T-helper 2 cell treated with Interferon-gamma antibody and Interleukin-4, amounts not matched to agents 5 μg/mL and 100 μg/mL, for 36 hours (primary cell): ENCODE measurements at places on chromosomes 7 and 10.

- peak; percentile 56 for DNase-seq
Observed at GRCh38 chr10:22681783-22682183, 32.6 kb downstream of the PIP4K2A start.

DNA sequence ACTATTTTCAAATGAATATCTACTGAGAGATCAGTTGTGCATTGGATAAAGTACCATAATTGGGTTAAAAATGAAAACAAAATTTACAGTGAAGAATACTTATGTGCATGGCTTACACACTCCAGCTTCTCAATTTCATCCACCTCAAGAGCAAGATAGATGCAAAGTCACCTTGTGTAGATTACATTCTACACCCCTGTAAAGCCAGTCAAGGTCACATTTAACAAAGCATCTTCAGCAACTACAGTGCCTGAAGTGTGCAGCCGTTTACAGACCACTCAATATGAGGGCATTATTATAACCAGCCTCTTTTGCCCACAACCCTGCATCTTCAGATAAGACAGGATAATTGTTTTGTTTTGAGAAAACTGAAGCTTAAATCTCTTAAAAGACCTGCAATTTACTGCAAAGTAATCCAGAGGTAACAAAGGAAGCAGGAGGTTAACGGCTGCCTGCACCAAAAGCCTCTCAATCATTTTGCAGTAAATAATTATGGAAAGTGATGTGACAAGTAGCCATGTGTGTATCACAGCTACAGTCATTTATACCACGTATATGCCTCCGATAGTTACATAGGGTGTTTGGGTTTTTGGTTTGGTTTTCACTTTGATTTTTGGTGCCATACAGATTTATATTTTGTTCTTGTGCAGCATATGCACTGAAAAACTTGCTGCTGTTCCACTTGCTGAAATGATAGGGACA, 4.9 kb downstream of the PURB start:
- no peak for DNase-seq

GRCh38 chr7:30364773-30365172, 80.4 kb downstream of the ZNRF2 start:
- no peak for DNase-seq

GRCh38 chr7:74653686-74654181, 3.8 kb upstream of the GTF2I start:
- DNase-seq, result no peak

DNA sequence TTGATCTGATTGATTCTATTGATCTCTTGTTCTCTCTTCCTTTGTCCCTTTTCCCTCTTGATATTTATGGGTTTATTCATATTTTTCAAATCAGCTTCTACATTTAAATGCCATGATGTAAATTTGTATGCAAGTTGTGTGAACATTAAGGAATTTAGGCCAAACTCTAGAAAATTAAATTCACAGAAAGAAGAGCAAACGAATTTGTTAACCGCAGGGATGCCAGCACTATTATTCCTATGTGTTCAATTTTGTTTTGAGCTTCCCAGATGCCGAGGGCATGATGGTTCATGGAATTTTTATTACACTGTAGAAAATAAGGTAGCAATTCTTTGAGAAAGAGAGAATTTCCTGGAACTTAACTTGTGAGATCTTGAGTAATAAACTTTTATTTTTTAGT, 220.9 kb downstream of the BUB3 start:
- no peak for DNase-seq

DNA sequence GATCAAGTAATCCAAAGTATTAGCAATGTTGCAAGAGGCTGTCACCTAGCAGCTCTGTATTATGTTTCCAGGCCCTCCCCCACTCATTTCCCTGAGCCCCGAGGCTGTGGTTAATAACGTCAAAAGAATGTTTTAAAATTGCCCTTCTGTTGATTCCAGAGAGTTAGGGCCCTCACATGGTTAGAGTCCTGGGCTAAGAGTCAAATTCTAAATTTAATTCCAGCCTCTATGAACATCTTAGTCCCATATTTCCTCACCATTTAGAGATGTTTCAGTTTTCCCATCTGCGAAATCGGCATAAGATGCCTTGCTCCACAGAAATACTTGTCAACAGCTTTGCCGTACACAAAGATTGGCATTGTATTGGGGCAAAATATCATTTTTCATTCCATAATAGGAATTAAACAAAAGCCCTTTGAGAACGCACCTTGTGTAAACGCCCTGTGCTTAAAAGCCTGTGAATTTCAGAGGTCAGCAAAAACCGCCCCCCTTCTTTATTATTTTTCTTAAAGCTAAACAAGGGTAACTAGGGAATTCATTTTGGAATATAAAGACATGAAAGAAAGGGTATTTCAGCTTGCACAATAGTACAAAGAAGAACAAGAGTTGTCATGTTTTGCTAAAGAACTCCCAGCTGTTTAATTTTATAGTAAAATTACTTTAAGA, 135.8 kb downstream of the ARID5B start:
- no peak for DNase-seq

- DNase-seq, result no peak
Observed at GRCh38 chr7:123030631-123031030, 35.1 kb upstream of the TAS2R16 start.

DNA sequence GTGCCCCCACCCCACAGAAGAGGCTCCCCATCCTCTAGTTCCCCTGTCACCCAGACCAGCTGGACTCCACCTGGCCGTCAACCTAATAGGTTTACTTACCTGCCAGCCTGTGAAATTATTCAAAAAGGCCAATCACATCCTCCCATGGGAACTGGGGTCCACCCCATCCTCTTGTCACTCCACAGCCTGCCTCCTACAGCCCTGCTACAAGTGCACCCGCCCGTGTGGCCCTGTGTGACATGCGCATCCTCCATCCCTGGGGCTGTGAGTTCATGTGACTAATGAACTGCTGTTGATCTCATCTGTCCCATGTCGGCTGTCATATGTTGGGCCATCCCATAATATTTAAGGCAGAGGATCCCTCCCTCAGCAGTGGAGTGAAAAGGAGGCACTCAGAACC, 39.4 kb downstream of the AOC1 start:
- DNase-seq, result no peak

DNA sequence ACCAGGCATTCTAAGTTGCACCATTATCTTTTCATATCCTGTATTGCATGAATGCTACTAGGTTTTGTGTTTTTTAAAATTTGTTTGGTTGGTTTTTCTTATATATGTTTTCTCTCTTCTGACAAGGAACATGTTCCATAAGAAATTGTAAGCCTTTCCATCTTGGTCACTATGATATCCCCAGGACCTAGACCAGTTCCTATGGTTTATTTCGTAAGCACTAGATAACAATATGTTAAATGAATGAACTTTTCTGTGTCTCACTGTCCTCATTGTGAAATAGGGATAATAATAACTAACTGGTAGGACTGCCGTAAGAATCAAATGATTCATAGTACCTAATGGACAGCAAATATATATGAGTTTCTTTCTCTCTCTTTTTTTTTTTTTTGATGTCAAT, 146.3 kb downstream of the SEMA3E start:
- DNase-seq, result no peak

- DNase-seq, result no peak
Observed at GRCh38 chr7:100642534-100642907, 1.2 kb upstream of the TFR2 start.

GRCh38 chr7:93156884-93157283, 8.7 kb upstream of the SAMD9L start:
- DNase-seq, result no peak
